ENCODE measurements at places on chromosomes 2 and 18.

- no peak for DNase-seq
These were observed 272.4 kb upstream of the NRXN1 start for GRCh38 chr2:51304311-51304710.

DNA sequence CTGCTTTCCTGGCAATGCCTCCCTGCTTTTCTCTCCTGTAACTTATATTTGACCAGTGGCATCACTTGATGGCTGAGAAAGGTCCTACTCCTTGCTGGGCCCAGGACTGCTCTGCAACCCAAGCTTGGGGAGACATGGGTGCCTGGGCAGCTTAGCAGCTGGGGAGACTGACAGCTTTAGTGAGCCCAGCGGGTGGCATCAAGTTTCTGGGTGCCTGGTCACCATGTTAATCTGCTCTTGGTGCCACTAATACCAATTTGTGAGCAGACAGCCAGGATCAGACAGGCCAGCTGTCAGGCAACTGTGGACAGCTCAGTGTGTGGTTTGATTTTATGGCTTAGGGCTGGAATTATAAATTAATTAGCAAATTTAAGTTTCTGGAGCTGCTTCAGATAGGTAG is 144.8 kb upstream of the GLI2 start:
- no peak for DNase-seq

- DNase-seq, result no peak
These were observed 27.4 kb upstream of the WIPF1 start for GRCh38 chr2:174624895-174625430.

- no peak for DNase-seq
These were observed 84.4 kb upstream of the LYPD1 start for GRCh38 chr2:132754392-132754791.

DNA sequence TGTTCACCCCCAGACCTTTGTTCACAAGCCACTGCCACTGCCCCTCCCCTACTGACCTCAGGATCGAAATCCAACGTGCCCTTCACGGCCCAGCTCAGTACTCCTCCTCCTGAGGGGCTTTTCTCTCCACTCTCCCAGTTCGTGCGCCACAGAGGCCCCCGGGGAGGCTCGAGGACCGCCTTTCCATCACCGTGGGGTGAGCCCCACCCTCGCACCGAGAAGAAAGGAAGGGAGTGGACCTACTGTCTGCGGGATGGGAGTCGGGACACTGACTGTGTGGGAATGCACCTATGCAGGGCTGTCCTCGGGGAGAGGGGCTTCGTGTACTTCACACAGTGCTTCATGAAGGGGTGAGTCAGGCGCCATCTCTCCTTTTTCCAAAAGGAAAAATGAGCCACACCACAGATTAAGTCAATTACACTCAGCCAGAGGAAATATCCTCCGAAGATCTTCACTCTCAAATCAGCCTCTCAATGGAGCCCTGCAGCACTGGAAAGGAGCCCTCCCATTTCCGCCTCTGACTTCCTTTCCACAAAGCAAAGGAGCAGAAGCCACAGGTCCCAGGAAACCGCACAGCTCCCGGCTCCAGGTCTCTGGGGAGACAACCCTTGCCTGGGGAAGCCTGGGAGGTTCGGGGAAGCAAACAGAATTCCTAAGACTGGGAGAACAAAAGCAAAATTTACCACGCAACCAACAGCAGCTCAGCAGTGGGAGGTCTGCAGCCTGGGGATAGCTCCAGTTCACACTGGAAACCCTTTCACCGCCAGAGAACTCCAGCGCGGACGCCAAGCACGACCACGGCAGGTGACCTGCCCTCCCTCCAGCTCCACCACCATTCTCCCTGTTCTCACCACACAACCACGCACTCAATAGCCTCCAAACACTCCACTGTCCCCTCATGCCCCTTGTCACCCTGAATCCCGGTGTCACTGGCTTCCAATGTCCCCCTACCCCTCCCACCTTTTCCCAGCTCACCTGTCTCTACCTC is 21.6 kb downstream of the ADCY3 start:
- DNase-seq, result no peak

GRCh38 chr18:11689669-11690565 is 853 bp downstream of the GNAL start:
- peak; percentile 34 for DNase-seq

- DNase-seq, result peak; percentile 30
These were observed 30.6 kb upstream of the EPG5 start for GRCh38 chr18:45997700-45998151.

- peak; percentile 26 for DNase-seq
These were observed 300.0 kb upstream of the SMIM21 start for GRCh38 chr18:75727456-75727855.

DNA sequence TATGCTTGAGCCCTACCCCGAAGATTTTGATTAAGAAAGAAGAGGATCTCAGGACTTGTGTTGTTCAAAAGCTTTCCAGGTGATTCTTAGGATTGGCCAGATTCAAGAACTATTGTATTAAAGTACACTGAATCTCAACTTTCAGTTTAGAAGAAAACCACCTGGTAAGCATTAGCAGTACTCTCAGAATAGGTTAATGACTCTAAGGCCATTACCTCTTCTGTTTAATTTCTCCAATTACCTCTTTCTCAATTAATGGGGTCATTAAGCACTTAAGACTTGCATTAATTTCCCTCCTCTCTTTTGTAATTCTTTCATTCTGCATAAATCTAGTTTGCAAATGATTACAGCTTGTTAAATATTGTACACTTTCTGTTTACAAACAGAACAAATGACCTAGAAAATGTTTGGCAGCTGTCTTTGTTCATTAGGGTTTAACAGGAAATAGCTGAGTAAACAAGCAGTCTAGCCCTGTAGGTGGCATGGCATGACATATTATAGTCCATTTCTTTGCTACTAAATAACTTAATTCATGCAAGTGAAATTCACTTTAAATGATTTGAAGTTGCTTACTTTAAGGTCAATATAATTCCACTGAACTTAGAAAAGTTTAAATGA is 20.4 kb upstream of the TDRD15 start:
- no peak for DNase-seq

- no peak for DNase-seq
These were observed 64.3 kb downstream of the TET3 start for GRCh38 chr2:74048843-74049519.

DNA sequence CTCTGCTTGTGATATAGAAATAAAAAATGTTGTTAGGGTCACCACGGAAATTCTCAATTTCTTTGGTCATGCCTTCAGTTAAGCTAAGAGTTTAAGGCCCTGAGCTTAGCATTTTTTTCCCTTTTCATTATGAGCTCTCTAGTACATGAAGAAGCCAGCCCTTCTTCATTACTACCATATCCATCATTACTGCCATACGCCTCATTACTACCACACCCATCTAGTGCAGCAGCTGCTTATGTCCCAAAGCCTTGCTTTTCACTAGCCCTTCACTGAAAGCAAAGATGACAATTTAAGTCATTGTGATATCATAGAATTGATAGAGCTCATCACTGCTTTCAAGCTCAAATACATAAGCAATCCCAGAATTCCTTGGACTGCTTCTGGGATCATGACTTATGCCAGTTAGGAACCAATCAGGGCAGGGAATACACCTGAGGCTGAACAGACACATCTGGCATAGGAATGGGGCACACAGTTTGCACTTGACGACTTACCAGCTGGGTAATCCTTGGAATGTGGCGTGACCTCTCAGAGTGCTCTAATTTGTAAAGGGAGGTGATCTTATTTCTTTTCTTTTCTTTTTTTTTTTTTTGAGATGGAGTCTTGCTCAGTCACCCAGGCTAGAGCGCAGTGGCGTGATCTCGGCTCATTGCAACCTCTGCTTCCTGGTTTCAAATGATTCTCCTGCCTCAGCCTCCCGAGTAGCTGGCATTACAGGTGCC is 40.3 kb downstream of the SOWAHC start:
- DNase-seq, result no peak

GRCh38 chr18:31185186-31185950 is 22.7 kb upstream of the DSC1 start:
- DNase-seq, result no peak

- DNase-seq, result no peak
These were observed 368.2 kb downstream of the EPHA4 start for GRCh38 chr2:221203856-221204255.

DNA sequence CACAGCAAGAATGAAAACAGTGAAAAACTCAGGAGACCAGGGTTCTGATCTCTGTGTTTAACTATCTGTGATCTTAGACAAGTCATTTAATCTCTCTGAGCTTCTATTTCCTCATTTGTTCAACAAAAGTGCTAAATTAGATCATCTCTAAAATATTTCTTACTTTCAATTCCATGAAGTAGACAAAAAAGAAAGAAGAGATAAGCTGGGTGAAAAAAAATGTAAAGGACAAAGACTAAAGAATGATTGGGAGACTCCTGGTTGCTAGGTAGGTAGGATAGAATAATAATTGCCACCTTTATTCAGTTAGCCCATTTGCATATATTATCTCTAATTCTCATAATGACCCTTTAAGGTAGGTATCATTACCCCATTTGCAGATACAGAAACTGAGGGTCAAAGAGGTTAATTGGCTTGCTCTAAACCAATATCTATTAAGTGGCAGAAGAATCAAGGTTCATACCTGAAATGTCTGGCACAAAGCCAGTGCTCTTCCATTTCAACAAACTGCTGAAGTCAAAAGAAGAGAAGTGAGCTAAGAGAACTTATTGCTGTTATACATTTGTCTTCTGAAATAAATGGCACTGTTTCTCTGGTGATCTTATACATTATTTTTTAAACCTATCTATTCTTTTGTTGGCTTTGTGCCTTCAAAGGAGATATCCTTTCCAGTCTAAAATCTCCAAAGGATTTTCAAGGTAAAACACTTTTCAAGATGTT is 141.7 kb downstream of the OTX1 start:
- no peak for DNase-seq

- no peak for DNase-seq
These were observed 200.3 kb downstream of the PRKCE start for GRCh38 chr2:45851576-45852304.

DNA sequence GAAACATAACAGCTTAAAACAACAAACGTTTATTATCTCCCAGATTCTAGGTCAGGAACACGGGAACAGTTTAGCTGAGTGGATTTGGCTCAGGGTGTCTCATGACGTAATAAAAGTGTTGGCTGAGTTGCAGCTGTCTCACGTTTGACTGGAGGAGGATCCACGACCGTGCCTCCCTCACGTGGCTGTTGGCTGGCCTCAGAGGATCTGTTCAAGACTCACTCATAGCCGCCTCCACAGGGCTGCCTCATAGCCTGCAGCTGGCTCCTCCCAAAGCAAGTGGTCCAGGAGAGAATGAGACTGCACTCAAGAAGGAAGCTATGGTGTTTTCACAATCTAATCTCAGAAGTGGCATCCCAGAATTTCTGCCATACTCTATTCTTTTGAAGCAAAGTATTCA is 167.1 kb downstream of the RPRM start:
- DNase-seq, result no peak

- no peak for DNase-seq
These were observed 13.1 kb downstream of the PCARE start for GRCh38 chr2:29061176-29061575.

GRCh38 chr2:191611614-191612013 is 66.3 kb upstream of the NABP1 start:
- DNase-seq, result peak; percentile 40

DNA sequence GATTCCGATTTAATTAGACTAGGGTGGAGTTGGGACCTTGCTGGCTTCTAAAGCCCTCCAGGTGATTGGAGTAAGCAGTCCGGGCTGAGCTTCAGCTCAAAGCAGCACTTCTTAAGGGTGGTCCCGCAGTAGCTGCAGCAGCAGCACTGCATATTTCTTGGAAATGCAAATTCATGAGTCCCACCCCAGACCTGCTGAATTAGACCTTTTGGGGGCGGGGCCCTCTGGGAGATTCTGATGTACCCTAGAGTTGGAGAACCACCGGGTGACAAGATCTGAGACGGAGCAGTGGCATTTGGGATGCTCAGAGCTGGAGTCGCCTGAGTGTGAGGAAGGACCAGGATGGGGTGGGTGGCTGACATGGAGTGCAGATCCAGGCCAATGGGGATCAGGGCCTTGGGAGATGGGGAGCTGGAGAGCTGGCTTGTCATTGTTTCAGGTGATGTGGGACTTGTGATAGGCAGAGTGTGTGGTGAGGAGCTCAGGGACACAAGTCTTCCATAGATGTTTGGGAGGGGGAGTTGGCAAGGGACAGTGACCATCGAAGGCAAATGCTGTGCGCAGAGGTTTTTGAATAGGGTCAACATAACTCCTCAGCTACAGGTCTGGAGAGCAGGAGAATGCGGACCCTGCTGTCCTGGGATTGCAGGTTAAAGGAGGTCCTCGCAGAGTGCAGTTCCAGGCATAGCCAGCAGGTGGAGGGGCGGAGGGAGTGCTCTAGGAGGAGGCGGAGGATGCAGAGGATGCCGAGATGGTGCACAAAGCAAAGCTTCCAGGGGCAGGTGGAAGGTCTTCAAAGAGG is 130.9 kb upstream of the RAB12 start:
- peak; percentile 86 for DNase-seq

DNA sequence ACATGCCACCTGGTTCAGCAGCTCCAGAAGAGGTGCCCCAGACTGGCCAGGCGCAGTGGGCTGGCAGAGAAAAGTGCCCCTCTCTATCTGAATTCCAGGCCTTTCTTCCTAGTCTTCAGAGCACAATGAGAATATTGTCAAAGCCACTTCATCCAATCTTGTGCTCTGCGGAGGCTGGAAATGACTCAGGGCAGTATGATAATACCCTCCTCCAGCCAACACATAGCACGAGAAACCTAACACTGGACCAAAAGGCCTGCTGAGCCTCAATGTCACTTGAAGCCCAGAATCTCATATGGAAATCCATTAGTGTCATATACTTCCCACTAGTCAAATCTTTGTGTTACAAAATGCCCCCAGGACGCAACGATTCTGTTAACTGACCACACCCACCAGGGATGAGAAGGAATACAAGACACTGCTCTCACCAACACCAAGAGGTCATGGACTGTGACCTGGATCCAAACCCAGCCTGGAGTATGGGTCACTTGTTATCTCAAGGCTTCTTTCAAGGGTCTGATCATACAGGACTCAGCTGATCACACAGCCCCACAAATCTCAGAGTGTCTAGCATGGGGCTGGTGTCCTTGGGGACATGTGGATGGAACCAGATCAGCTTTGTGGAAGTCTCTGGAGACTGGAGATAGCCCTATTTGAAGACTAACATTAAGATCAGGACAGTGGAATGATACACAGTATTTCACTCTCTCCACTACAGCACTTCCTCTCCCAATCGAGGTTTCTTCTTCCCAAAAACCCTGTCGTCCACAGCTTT is 10.1 kb downstream of the KIF3C start:
- DNase-seq, result no peak

GRCh38 chr2:36756438-36756837 is 59.9 kb downstream of the VIT start:
- DNase-seq, result no peak

DNA sequence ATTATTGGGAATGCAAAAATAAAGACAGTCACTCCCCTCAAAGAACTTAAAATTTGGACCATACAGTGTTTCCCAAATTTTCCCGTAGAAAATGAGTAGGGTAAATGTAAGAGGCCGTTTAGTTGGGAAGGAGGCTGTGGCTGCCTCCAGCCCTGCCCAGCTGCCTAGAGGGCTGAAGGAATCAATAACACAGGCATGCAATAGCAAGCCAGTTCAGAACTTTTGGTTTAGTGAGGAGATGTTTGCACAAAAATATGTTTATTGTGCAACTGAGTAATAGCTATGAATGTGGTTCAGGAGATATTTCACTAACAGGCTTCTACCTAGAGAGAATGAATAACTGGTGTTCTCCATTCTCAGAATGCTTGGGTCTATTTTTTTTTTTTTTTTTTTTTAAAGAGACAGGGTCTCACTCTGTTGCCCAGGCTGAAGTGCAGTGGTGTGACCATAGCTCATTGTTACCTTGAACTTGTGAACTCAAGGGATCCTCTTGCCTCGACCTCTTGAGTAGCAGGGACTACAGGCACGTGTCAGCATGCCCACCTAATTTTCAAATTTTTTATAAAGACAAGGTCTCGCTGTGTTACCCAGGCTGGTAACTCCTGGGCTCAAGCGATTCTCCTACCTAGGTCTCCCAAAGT is 23.6 kb downstream of the UGP2 start:
- DNase-seq, result no peak
